Nasal cavity respiratory epithelium epithelial cell of viscerocranial mucosa (primary cell): ENCODE measurements at places on chromosomes 7 and 10. TPM values are rescaled to one million over a fixed set of nuclear protein-coding genes. Genes with fewer than 3 reads are reported as not detected.

UCN3 gene
- not detected in 2 replicates for total RNA-seq

CELF2 gene
- 4.8 and 5.5 TPM in 2 replicates for total RNA-seq

EVX1 gene
- not detected in 2 replicates for total RNA-seq

CYP3A4 gene
- total RNA-seq = 0.07 TPM in 1 of 2 replicates, not detected in the other

OR2A5 gene
- not detected in 2 replicates for total RNA-seq
